ENCODE measurements at places on chromosomes 3 and 15.
A peak's percentile ranks its signal among the peaks of the same experiment; 100 is the strongest.

GRCh38 chr3:166263460-166263859 is 426.2 kb upstream of the BCHE start:
- ATAC-seq, result no peak

GRCh38 chr3:171781711-171782127 is 28.6 kb downstream of the PLD1 start:
- no peak for ATAC-seq

- no peak for ATAC-seq
Measured at GRCh38 chr15:96415513-96416217, 85.2 kb downstream of the NR2F2 start.

- ATAC-seq, result no peak
Measured at GRCh38 chr3:177689869-177690268, 492.6 kb upstream of the TBL1XR1 start.

DNA sequence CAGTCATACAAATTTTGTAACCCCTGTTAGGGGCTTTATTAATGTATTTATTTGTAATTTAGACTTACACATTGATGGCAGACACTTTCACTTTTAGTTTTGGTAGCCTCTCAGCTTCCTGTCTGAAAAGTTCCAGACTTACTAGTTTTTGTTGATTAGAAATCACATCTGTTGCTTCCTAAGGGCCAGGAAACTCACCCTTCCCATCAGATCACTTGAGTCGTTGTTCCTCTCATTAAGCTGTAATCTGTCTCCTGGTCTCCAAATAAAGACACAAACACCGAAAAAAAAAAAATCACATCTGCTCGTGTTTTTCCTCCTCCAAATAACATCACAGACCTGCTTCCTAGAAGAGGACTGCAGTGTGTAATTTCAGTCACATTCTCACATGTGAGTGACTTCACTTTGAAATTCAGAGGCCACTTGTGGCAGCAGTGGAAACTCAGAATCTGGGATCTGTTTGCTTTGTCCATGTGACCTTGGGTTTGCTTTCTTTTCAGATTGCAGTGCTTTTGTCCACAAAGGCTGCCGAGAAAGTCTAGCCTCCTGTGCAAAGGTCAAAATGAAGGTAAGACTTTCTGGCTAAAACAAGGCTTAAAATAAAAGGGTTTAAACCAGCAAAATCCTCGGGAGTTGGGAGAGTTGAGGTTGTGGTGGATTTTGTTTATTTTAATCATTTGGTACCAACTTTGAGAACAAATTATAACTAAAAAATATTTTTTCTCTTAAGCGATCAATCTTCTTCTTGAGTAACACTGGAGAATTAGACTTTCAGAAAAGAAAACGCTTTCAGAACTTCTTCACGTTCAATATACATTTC is 87.0 kb downstream of the KLHL25 start:
- peak; percentile 59 for ATAC-seq
